ENCODE measurements at places on chromosomes 2 and 18.
A peak's percentile ranks its signal among the peaks of the same experiment; 100 is the strongest.

- no peak for DNase-seq
Observed at GRCh38 chr2:144545787-144546186, 25.9 kb upstream of the ZEB2 start.

DNA sequence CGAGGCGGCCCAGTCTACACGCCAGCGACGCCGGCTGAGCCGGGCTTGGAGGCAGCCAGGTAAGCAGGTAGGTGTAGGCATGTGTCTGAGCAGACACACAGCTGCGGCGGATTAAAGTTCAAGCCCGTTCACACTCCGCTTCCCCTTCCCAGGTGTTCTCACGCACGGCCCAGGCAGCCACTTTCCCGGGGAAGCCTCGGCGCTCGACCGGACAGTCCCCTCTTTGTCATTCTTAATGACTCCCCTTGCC is 367 bp downstream of the TGFA start:
- no peak for DNase-seq

GRCh38 chr2:218465987-218466633 is 47.2 kb downstream of the VIL1 start:
- no peak for DNase-seq

DNA sequence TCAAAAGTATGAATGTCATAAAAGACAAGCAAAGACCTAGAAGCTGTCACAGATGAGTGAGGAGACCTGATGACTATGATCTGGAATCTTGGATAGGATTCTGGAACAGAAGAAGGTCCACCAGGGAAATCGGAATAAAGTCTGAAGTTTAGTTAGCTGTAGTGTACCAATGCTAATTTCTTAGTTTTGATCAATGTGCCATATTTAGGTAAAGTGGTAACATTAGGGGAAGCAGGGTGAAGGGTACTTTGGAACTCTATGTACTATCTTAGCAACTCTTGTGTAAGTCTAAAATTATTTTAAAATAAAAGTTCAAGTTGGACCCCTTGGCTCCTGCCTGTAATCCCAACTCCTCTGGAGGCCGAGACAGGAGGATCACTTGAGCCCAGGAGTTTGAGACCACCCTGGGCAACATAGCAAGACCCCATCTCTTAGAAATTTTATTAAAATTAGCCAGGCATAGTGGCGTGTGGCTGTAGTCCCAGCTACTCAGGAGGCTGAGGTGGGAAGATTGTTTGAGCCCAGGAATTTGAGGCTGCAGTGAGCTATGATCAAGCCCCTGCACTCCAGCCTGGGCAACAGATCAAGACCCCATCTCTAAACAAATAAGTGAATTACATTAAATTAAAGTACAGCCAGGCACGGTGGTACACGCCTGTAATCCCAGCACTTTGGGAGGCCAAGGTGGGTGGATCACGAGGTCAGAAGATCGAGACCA is 35.9 kb upstream of the EFHD1 start:
- no peak for DNase-seq

GRCh38 chr2:100924520-100925451 is 77.3 kb upstream of the RPL31 start:
- no peak for DNase-seq

GRCh38 chr2:79375817-79376216 is 137.0 kb upstream of the CTNNA2 start:
- no peak for DNase-seq

DNA sequence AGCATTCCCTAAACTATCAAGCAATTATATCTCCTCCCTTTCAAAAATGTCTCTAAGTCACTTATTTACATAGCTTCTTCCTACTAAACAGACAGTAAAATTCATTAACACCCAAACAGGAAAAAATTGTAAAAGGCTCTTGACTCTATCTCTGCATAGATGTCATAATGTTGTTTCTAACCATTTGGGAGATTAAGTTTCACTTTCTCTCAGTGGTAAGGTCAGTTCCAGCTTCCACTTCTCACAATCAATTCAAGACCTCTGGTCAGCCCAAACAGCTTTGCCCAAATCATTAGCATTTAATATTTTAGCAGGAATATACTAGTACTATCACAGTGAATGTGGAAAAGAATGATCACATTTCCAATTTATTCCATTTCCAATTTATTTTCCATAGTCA is 374.3 kb upstream of the MC4R start:
- DNase-seq = no peak

DNA sequence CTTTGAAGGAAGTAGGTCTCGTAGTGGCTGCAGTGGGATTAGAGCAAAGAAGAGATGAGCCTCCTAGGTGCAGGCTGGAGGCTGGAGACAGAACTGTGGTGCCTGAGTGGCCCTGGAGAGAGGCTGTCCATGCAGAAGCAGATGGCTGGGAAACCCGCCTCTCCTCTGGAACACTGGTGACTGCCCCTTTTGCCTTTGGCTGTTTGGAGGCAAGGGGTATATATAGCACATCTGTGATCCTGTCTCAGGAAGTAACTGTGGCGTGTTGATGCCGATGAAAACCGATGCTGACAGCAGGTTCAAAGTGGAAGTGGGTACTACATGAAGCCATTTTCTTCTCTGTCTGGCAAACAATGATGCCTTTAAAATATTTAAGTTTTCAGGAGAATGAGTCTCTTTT is 43.5 kb downstream of the SLC9A2 start:
- DNase-seq = no peak

GRCh38 chr2:238240757-238241711 is 1.2 kb upstream of the HES6 start:
- no peak for DNase-seq

- no peak for DNase-seq
Observed at GRCh38 chr2:206543073-206543472, 99.2 kb upstream of the FAM237A start.

- no peak for DNase-seq
Observed at GRCh38 chr2:199443589-199444130, 14.1 kb downstream of the SATB2 start.

DNA sequence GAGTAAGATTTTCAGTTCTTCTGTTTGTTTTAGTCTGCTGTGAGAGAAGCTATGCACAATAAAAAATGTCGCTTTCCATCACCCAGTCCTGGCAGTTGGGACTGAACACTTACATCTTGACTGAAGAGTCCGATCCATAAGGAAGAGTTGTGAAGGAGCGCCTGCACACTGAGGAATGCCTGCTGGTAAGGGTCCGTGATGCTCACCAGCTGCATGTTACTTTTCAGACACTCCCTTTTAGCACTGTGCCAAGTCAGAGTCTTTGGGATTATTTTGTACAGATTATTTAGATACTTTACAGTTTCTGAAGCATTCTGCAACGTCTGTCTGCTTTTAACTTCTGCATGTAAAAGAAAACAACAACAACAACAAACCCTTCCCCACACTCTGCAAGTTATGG is 42.6 kb upstream of the CD302 start:
- DNase-seq = no peak

DNA sequence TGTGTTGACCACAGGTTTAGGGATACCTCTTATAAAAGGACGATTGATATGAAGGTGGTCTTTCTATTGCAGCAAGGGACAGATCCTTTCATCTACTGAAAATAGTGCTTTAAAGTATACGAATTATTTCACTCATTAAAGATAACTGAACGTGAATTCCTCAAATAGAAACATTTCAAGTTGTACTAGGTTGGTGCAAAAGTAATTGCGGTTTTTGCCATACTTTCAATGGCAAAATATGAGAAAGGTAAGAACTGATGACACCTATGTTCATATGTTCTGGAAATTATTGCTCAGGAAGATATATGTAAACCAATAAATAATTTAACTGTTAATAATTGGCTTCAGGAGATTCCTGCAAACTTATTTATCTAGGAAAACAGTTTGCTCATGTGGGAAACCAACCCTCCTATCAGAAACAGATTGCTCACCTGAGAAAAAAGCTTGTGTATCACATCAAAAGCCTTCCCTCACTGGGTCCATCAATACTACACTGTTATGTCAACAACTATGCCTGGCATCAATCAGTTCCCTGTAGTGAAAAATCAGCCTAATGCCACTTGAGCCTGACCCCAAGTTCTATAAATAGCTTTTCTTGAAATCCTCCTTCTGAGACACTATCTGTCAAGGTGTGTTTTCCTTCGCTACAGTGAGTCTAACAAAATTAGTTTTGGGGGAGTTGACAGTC is 81.5 kb upstream of the ACSL3 start:
- DNase-seq = no peak

DNA sequence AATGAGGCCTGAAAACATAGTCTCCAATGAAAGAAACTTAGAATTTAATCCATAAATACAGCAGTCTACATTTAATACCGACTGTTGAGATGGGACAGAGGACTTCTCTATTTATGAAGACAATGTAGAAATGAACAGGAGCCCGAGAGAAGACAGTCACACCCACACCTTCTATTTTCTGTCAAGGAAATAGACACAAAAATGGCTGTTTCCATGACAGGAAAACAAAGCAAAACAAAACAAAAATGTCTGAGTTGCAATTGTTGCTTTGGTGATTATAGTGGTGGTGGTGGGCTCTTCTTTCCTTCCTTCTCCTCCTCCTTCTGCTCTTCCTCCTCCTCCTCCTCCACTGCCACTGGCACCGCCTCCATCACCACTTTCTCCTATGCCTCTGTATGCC is 72.3 kb upstream of the CCDC68 start:
- DNase-seq = no peak

DNA sequence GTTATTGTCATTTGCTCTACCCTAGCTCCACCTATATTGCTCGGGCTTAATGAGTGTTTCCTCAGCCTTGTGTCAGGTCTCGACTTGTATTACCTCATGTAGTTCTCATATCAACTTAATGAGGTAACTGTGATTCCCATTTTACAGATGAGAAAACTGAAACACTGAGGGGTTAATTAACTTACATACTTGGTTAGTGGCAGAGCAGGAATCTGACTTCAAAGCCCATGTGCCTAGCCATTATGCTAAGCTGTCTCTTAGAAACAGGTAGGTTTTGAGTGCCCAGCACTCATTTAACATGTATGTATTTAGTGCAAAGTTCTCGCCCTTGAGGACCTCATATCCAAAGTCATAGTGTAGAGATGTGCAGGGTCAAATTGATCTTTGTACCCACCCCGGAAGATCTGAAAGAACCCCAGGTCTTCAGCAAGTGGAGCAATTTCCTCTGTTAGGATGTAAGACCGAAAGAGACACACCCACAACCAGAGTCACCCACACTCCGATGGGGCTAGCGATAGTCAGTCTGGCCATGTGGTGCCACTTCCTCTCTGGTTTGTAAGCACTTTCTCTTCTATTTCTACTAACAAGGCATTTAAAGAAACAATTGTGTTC is 121.0 kb upstream of the SLC39A10 start:
- DNase-seq = peak; percentile 41

DNA sequence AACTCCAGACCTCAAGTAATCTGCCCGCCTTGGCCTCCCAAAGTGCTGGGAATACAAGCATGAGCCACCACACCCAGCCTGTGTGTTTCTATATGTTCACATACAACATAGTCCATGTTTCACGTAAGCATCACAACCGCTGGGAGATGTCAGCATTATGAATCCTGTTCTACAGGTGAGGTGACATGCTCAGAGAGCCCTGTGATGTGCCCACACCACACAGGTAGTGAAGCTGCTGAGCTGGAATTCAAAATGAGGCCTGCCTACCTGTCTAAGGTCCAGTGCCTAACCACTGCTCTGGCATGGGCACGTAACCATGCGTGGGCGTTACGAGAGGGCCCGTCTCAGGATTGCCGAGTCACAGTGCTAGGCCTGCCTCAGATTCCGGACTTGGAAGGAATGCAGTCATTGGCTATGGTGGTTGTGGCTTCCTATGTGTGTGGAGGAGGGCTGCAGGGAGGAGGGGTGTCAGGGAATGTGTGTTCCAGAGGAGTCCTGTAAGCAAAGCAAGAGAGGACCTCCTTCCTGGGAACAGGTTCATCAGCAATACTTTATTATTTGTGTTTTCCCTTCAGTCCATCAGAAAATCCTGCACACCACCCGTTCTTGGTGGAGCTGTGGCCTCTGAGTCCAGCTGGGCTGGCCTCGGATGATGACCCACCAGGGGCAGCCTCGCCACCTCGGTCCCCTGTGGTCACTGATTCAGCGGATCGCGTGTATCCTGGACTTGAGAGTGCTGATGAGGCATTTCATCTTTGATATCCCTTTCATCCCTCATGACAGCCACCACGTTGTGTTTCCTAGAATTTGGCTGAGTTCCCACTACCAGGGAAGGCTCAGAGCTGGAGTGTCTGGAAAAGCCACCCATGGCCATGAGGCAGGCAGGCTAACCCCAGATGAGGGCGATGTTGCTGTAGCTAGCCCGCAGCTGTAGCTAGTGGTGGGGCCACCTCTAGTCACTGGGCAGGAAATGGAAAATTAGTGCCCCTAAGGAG is 31.1 kb downstream of the HK2 start:
- no peak for DNase-seq

DNA sequence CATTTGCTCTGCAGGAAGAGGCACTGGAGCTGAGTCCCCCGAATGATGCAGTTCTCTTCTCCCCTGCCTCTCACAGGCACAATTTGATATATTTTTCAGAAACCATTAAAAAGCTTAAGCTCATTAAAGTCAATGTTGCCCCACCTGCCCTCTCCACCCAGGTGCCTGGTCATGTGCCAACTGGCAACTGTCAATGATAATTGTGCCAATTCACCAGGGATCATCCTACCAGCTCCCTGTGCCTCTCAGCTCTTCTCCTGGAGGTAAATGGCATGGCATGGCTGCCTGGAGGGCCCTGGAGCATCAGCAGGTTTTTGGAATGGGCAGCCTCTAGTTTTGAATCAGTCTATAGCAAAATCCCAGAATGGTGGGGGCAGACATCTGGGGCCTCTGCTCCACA is 279.6 kb upstream of the ID2 start:
- DNase-seq = no peak

- no peak for DNase-seq
Observed at GRCh38 chr2:117936871-117937428, 76.9 kb downstream of the CCDC93 start.

GRCh38 chr2:119212139-119212800 is 11.4 kb upstream of the STEAP3 start:
- no peak for DNase-seq

DNA sequence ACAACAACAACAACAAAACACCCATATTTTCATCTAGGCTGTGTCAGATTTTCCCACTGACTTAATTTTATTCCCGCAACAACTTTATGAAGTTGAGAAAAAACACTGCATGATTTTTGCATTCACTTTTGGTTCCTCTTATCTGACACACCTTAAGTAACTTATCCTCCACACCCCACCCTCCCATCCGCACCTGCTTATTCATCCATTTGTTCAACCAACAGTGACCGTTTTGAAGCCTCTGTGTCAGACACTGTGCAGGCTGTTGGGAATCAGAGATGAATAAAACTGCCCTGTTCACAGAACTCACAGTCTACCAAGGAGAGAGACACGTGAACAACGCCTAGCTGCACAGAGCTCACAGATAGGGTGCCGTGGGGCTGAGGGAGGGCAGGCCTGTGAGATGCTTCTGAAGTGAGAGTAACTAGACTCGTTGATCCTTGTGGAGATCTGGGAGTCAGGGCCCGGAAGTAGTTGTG is 7.4 kb downstream of the CNNM4 start:
- DNase-seq = no peak

GRCh38 chr2:152005607-152006006 is 93.2 kb downstream of the CACNB4 start:
- DNase-seq = no peak

DNA sequence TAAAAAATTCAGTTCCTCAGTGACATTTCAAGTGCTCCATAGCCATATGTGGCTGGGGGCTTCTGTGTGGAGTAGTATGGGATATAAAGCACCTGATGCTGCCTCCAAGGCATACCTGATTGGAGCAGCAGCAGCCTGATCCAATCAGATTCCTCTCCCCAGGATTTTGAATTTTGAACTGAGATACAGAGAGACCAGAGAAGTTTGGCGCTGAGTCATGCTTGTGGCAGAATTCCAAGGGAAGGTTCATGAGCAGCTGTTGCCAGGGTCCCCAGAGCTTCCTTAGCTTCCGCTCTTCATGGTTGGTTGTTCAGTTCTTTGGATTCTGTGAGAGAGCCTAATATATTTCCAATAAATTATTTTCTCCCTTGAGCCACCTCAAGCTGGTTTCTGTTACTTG is 29.0 kb upstream of the CFAP36 start:
- DNase-seq = no peak

All from stimulated activated CD8-positive, alpha-beta memory T cell treated with anti-CD3 and anti-CD28 coated beads, Interleukin-4, amount 100 ng/mL, for 4 hours (primary cell).